ENCODE measurements at places on chromosomes 4 and X. TPM values are rescaled to one million over a fixed set of nuclear protein-coding genes. Genes with fewer than 3 reads are reported as not detected.
A peak's percentile ranks its signal among the peaks of the same experiment; 100 is the strongest.

Gene ADH6
- total RNA-seq = not detected

Gene NAP1L5
- total RNA-seq = 4.9 TPM

GRCh38 chr4:65983061-65983460 lies 312.8 kb upstream of the EPHA5 start:
- H3K4me1 ChIP-seq = no peaks in the 10 kb centered on the region
- DNase-seq = no peak
- no peak overlapping the region for H3K4me3 ChIP-seq
- H3K27me3 ChIP-seq = no peaks in the 10 kb centered on the region

- no peak overlapping the region for H3K4me3 ChIP-seq
- H3K27me3 ChIP-seq = no peaks in the 10 kb centered on the region
- H3K4me1 ChIP-seq = no peaks in the 10 kb centered on the region
- H3K27ac ChIP-seq = no peak overlapping the region
Measured at GRCh38 chrX:54826598-54826997, 19.1 kb downstream of the MAGED2 start.

DNA sequence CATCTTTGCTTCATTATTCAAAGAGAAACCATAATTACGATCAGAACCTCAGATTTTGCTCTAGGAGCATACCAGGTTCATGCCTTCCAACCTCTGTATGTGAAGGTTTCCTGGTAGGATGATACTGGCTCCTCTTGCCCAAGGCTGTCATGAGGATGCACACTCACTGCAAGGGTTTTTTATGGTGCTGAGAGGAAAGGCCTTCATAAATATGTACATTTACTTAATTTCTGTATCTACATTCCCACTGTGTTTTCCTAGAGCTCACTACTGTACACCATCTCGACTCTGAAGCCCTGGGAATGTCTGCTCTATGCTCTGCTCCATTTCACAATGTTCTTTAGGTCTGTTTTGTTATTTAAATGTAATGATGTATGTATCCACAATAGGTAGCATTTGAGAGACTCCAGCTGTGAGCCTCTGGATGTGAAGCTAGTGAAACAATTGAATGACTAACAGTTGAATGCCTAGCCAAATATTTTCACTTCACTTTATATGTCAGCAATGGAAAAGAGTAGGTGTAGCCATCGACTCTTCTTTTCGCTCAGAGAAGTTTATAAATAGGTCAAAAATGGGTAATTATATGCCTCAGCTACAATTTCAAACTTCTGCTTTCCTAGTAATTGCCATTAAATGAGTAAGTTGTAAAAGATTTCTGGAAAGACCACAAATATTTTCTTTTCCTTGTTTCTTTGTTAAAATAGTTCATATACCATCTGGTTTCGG lies 228.0 kb downstream of the PALLD start:
- peaks cover 4% of the 10 kb centered on the region for H3K36me3 ChIP-seq
- no peak for DNase-seq
- peak overlapping the region; percentile 15 for H3K4me3 ChIP-seq
- peaks cover 24% of the 10 kb centered on the region for H3K4me1 ChIP-seq
- H3K27me3 ChIP-seq = peaks cover 2% of the 10 kb centered on the region

- H3K4me1 ChIP-seq = no peaks in the 10 kb centered on the region
- H3K4me3 ChIP-seq = no peak overlapping the region
- no peak overlapping the region for H3K27ac ChIP-seq
- H3K36me3 ChIP-seq = no peaks in the 10 kb centered on the region
Measured at GRCh38 chr4:101699441-101700124, 90.9 kb upstream of the BANK1 start.

DNA sequence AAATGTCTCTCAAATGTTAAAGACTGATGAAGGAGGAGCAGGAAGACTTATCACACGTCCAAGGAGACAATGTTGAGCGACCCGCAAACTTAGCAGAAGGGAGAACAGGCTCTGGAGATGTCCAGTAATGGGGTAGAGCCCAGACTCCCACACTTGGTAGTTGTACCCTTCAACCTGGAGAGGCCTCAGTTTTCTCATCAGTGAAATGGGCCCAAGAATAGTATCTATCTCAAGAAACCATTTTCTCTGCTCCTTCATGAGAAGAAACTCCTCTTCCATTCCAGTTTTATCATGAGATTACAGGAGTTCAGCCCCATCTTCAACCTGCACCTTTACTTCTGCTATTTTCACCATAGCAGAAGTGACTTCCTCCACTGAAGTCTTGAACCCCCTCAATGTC lies 169.9 kb downstream of the DHRSX start:
- H3K4me1 ChIP-seq = no peaks in the 10 kb centered on the region
- DNase-seq = no peak
- H3K4me3 ChIP-seq = no peak overlapping the region
- no peak overlapping the region for H3K27ac ChIP-seq
- no peaks in the 10 kb centered on the region for H3K27me3 ChIP-seq

GRCh38 chr4:7134737-7135388 lies 57.5 kb upstream of the SORCS2 start:
- H3K27me3 ChIP-seq = no peaks in the 10 kb centered on the region
- DNase-seq = no peak
- no peak overlapping the region for H3K4me3 ChIP-seq
- H3K36me3 ChIP-seq = no peaks in the 10 kb centered on the region

- H3K4me1 ChIP-seq = no peaks in the 10 kb centered on the region
- no peak for DNase-seq
- H3K36me3 ChIP-seq = no peaks in the 10 kb centered on the region
- H3K4me3 ChIP-seq = no peak overlapping the region
Measured at GRCh38 chr4:186545436-186545835, 9.9 kb downstream of the MTNR1A start.

All from activated CD4-positive, alpha-beta T cell treated with anti-CD3 and anti-CD28 coated beads, Interleukin-2, amount 10 ng/mL, durations not matched to agents 24 days and 14 days (primary cell).